Activated T-helper 17 cell treated with anti-CD3 and anti-CD28 coated beads, Interleukin-2, amount 50 U/mL, for 72 hours (primary cell): ENCODE measurements at places on chromosomes 2 and 18. TPM values are rescaled to one million over a fixed set of nuclear protein-coding genes. Genes with fewer than 3 reads are reported as not detected.

DNA sequence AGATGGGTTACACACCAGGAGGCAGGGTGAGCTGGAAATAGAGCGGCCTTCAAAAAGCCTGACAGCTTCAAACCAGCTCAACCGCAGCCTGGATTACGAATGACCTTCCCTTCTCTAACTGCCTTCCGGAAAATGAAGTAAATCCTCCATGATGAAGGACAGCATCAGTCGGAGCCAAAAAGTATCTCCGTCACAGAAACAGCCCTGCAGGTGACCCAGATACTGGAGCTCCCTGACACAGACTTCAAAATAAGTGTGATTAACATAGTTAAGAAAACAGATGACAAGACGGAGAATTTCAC lies 10.3 kb upstream of the CIB4 start:
- no peak for ATAC-seq

- ATAC-seq: no peak
Measured at GRCh38 chr2:176189681-176190641, 1.5 kb downstream of the HOXD1 start.

DNA sequence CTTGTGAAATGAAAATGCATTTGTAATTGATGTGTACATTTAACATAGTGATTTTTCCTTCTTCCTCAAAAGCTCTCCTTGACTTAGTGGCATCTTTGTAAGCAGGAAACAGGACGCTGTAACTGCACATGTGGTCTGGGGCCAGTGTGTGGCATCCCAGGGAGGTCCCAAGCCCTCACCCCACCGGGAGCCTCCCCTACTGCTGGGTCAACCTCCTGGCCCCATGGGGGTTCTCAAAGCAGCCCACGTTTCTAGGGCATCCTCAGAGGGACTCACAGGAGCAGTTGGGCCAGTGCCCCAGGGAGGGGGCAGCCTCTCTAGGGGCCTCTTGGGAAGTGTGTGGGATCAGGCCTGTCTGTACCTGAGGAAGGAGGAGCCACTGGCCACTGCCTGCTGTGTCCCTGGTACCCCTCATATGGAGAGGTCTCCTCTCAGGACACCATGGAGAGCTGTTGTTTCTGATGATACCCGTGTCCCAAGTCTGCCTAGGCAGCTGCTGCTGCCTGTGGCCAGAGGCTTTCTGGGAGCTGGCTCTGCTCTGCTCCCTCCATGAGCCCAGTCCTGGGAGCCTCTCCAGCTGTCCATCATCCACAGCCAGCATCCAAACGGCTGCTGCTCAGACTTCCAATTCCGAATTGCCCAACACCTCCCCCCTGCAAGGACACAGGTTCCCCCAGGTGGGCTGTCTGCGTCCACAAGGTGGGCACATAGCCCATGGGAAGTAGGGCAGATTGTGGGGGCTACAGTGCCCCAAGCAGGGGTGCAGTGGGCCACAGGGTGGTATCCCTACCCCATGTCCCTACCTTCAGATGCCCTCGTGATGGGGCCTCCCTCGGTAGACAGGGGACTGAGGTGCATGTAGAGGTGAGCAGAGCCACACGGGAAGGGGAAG lies 13.4 kb downstream of the ARHGEF4 start:
- ATAC-seq: no peak

DNA sequence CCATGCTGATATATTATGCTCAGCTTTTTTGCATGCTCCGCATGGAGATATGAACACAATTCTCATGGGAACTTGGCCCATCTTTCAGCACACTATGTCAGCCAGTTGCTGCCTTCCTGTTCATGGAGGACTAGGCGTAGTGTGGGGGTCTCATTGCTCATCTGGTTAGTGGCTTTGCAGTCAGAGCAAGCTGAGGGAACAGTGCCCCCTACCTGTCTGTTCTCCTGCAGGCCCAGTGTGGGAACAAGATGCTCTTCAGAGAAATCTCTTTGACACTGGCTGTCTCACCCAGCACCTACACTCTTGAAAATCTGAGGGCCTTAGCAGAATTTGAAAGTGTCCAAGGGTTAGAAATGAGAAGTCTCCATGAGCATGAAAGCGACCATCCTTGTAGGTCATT lies 47.1 kb downstream of the SPTBN1 start:
- peak; percentile 39 for ATAC-seq

DNA sequence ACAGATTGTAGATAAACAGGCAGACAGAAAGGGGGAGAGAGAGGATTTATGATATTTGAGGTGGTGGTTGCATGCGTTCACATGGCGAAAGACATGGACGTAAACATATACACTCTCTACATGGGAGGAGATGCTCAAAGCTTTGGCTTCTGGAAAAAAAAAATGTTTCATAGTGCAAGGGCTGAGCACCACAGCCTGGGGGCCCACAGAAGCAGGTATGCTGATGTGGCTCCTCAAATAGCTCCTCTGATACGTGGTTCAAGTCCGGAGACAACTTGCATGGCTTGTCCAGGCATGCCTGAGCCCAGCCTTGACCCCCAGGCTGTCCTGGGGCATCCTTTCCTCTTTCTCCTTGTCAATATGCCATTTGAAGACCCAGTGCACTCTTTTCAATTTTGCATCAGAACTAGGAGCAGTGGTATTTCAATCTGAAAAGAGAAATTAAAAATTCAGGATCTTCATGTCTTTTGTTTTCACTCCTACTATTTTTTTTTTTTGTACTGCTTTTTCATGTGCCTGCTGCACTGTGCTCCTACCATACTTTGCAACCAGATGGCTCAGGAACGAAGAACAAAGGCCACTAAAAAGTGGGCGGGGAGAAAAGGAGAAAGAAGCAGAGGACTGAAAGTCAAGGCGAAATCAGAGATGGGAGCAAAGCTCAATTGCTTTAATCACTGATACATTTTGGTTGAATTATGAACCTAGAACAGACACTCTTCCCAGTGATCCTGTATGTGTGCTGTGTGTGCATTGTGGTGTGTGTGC lies 495.7 kb upstream of the TCF4 start:
- no peak for ATAC-seq

GRCh38 chr18:79426376-79427300 lies 30.9 kb downstream of the NFATC1 start:
- ATAC-seq: no peak

DNA sequence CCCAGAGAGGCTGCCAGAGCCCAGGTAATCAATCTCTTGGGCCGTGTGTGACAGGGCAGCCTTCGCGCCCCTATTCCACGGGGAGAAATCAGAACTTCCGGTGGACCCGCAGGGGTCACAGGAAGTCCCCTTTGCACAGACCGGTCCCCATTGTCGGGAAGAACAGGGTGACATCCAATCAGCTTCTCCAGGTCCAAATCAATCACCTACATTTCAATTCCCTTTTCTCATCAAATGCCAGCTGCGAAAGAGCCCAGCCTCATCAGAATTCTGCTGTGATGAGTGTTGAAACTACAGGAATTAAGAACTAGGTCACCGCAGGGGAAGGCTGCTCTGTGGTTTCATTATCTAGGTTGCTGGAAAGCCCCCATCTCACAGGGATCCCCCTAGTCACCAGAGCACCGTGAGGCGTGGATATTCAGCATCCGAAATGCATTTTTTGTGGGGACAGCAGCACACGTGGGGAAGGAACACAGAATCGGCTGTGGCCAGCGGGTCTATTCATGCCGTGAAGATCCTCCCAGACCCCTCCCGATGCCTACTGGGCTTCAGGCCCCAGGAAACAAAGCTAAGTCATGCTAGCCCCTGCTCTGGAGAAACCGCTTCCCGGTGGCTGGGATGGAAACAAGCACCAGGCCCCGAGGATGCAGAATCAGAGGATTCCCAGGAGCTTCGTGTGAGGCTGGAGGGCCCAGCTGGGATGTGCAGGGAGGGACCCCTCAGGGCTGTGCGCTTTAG lies 193.7 kb upstream of the ID2 start:
- peak; percentile 67 for ATAC-seq

DNA sequence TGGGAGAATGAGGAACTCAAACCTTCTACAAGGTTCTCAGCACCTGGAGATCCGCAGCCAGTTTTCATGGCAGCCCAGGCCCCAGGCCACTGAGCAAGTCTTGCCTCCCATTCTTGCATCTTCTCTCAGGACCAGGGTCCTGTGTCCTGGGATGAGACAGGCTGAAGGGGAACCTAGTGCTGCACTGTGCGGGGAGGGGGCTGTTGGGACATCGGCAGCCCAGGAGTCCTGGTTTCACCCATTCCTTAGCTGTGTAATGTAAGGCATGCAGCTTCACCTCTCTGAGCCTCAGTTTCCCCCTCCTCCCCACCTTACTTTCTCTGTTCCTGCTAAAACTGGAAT lies 43.9 kb downstream of the TNS1 start:
- ATAC-seq: no peak

- ATAC-seq: peak; percentile 75
Measured at GRCh38 chr2:230893338-230893737, 28.6 kb downstream of the ITM2C start.

GRCh38 chr2:224946895-224947294 lies 95.4 kb downstream of the DOCK10 start:
- peak; percentile 63 for ATAC-seq

DNA sequence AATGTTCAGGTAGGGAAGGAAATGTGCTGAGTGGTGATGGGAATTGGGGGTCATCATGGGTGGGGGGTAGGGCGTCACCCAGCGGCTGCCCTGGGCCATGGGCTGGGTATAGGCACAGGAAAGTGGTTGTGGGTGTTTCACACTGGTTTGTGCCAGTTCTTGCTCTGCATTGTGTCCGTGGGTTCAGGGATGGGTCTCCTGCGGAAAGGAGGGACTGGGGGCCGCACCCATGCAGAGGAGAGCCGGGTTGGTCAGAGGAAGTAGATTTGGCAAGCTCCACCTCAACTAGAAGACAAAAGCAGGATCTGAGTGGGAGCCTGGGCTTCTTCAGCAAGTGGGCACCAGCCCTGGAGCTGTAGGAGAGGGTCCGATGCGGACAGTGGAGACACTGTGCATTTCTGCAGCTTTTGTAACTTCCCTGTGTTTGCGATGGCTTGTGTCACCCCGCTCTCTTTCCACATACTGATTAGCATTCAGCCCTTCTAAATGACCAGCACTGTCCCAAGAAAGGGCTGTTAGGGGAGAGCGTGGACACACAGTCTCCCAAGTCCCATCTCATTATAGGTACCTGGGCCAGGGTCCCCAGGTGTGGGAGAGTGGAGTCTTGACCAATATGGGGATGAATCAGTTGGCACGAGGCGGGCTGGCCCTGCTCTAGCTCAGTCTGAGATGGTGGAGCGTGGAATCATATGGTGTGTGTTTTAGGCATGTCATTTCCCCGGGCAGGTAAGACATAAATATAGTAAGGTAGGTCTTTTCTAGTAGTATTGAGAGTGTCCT lies 67.2 kb downstream of the LRRFIP1 start:
- no peak for ATAC-seq

- no peak for ATAC-seq
Measured at GRCh38 chr2:158677542-158677941, 117.6 kb upstream of the DAPL1 start.

DNA sequence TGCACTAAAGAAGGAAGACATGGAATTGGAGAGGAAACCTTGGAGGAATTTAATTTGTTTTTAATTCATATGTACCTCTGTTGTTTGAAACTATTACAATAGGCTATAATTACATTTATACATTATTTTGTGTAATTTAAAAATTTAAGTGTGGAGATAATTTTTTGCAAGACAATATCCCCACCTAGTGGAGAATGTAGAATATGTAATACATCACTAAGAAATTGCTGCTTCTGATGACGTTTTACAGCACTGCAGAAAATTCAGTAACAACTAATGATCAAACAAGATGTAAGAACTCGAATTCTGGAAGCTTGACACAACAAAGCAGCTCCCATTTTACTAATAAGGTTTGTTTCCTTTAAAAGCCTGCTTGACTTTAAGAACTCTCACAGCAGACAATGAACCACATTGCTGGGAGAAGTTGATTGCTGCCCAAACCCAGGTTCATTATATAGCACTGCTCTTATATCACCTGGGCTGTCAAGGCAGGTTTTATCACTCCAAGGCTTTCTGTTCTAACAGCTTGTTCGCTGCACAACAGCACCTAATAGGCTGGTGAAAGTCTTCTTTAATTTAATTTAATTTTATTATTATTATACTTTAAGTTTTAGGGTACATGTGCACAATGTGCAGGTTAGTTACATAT lies 53.4 kb downstream of the THADA start:
- ATAC-seq: peak; percentile 52

DNA sequence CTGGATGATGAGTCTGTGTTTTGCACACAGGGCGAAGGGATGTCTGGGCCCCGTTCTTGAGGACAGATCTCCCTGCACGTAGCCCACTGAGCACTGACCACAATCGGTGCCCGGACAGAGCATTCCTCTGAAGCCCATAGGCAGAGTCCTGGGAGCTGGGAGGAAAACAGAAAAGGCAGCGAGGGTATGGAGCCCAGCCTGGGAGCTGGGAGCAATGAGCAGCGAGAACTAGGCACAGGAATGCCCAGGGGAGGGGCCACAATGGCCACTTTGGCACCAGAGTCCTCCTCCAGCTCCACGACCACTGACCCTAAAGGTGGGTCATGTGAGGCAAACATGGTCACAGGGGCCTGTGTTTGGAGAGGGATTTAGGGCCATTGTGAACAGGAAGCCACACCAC lies 333.9 kb downstream of the EIPR1 start:
- ATAC-seq: no peak

DNA sequence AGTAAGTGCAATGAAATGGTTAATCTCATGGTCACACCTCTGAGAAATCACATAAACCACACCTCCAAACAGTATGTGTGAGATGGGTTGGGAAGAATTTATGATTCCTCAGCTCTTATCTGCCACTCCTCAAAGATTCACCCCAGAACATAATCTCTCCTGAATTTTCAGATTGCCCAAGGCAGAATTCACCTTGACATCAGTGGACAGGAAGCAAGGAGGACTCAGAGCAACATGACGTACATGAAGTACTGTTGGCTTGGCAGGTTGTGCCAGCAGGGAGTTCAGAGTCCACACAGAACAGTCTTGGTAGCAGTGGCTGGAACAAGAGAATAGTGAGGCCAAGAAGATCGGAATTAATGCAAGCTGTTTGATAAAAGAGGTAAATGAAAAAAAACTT lies 31.7 kb upstream of the CYBRD1 start:
- no peak for ATAC-seq

DNA sequence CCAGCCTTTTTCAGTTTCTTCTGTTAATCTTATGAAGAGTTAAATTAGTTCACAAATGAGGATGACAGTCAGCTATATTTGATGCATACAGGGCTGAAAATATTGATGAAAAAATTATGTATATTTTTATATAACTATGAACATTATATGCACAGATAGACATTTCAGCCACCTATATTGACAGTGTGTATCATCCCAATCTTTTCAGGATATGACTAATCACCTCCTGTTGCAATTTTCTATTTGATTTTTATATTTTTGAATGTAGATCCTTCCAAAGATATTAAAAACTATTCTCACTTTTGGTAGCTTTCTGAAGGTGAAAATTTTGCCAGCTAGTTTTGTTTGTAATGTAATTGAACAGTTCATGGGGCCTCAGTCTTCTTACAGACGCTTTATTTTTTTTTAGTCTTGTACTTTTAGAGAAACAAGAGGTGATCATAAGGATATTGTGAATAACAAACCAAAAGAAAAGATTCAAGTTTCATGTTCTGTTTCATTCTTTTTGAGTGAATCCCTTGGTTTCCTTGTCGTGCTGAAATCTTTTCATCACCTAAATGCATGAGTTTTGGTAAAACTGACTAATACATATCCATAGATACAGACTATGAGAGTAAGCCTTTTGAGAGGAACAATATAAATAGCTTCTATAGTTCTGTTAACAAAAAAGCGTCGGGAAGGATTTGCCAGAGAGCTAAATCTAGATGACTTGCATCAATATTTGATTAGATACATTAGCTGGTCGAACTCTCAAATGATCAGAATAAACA lies 123.1 kb downstream of the ARHGAP15 start:
- peak; percentile 73 for ATAC-seq

MOB4 gene
- 20.1 TPM for total RNA-seq

RAX gene
- not detected for total RNA-seq

SERPINB4 gene
- not detected for total RNA-seq

ZNF2 gene
- 4.4 TPM for total RNA-seq

ZNF532 gene
- 11.8 TPM for total RNA-seq

ATOH8 gene
- total RNA-seq: not detected

ANKRD30BL gene
- not detected for total RNA-seq

NLRC4 gene
- total RNA-seq: 0.13 TPM

CERKL gene
- not detected for total RNA-seq
